Stimulated activated CD4-positive, alpha-beta T cell treated with anti-CD3 and anti-CD28 coated beads, Interleukin-15, amount 100 ng/mL, for 24 hours (primary cell): ENCODE measurements at places on chromosomes 7 and 10.

- DNase-seq: no peak
These were observed 13.0 kb upstream of the RUNDC3B start for GRCh38 chr7:87615197-87615596.

DNA sequence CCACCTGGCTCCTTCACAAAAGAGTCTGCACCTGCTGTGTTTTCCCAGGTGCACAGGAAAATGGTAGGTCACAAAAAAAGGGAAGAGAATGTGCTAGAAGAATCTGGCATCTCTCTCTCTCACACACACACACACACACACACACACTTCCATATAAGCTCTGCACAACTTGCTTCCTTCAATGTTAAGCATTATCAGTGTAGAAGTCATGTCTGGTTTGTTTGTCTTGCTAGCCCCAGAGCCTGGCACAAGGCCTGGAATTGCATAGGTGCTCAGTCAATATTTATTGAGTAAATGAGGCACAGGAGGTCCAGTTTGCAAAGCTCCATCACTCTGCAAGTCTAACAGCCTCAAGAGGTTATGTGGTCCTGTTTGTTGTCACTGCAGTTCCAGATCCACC lies 867.3 kb upstream of the AUTS2 start:
- DNase-seq: no peak

- no peak for DNase-seq
These were observed 31.2 kb downstream of the CCDC126 start for GRCh38 chr7:23628370-23628769.

- DNase-seq: no peak
These were observed 100.8 kb upstream of the STK17A start for GRCh38 chr7:43481902-43482678.

DNA sequence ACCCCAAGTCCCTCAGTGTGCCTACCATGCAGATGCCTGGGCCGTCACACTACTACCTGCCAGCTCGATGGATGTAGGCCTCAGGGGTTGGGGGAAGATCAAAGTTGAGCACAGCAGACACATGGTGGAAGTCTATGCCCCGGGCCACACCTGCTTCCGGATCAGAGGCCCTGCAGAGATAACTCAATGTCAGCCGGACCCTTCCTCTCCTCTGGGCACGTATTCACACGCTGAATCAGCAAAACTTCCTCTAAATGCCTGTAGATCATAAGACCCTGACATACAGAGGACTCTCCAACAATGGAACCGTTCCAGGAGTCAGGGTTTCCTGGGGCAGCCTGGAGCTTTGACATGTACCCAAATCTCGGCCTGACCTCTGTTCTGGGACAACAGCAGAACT lies 3.7 kb downstream of the DDX56 start:
- no peak for DNase-seq

DNA sequence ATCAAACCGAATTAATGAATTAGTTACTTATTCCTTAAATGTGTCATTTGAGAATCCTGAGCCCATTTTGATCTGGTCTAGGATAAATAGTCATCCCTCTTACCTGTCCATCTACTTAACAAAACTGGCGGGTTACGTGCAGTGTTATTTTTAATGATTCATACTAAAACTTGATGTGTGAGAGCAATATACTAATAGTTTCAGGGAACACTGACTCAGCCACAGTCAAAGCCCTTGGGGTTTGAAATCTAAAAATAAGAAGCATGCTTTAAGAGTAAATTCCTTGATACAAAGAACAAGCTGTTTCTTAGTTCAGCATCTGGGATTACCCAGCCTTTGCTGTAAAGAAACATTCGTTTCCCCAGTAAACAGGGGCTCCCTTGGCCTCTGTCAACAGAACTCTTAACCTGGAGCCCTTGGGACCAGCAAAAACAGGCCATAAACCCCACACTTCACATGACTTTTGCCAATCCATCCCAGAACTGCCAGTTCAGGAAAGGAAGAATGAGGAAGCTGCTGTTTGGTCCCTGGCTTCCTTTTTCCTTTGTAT lies 370.6 kb upstream of the IGFBP3 start:
- no peak for DNase-seq

GRCh38 chr7:73984481-73985205 lies 43.3 kb upstream of the ELN start:
- no peak for DNase-seq

DNA sequence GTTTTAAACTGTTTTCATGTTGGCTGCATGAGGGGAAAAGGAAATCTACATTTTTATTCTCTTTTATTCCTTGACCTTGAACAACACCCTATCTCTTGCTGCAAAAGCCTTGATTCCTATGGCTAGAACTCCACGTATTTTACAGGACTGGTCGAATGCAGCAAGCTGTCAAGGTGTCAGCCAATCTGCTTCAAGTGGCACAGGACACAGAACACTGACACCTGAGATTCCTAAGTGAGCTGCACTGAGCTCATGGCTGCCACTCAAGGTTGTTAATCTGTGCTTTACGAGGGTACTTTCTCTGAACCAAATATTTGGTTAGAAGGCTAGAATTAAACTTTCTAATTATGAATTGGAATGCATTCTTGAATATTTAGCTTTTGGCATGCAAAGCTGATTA lies 349.7 kb upstream of the COBL start:
- no peak for DNase-seq

DNA sequence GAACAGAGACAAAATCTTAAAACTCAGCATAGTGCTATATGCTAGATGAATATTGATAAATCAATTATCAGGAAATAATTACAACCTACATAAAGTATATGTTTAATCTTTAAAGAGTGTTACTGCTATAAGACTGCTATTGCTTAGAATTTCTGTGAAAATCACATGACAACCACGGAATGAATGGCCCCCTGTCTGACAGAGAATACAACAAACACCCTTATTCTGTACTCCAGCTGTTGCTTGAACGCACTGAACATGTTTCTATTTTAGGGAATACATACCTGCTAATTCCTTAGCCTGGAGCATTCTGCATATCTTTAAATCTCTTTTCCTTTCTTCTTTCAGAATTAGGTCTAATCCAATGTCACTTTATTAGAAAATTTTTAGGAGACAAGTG lies 452.4 kb upstream of the PHF14 start:
- DNase-seq: no peak

GRCh38 chr10:10796061-10796773 lies 221.5 kb upstream of the CELF2 start:
- DNase-seq: no peak

GRCh38 chr7:1345796-1346755 lies 113.2 kb downstream of the MICALL2 start:
- no peak for DNase-seq

GRCh38 chr10:90889636-90890035 lies 17.9 kb downstream of the RPP30 start:
- no peak for DNase-seq

DNA sequence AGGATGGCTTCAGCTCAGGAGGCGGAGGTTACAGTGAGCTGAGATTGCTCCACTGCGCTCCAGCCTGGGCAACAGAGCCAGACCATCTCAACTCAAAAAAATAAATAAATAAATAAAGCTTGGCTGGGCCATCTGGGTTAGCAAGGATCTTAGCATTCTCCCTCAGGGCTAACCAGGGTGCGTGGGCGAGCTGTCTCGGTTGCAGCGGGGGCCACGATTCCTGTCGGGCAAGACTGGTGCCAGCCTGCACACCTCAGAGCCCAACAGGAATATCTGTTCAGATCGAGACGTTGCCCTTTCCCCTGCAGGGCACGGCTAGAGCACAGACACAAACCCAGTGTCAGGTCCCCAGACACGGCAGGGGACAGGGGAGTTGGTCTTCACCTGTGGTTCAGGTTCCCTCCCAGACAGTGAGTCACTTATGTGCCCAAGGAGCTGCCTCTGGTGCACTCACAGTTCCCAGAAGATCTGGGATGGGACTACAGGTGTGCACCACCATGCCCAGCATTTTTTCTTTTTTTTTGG lies 75.5 kb upstream of the GTF2I start:
- DNase-seq: no peak

DNA sequence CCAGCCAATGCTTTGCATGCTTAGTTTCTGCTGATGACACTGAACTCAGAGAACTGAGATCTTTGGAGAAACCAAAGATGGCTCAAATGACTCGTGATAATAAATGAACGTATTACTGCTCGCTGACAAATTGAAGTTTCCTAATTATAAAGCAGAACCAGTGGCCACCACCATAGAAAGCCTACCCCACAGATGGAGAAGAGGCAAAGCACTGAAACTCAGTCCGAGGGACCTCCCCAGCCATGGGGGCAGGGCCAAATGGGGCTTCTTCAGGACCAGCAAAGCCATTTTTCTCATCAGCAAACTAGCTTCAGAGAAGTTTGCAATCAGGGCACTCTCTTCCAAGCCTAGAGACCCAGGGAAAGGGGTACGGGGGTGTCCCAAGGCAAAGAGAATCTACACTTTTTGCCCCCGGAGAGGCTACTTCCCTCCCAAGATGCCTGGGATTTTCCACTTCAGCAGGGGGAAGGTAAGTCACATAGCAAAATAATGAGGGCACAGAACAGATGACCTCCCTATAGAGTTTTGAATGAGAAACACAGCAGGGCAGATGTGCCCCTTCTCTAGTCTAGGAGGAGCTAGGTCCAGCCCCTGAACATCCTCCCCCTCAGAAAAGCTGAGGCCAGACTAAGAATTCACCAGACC lies 4.3 kb upstream of the IL6 start:
- no peak for DNase-seq

DNA sequence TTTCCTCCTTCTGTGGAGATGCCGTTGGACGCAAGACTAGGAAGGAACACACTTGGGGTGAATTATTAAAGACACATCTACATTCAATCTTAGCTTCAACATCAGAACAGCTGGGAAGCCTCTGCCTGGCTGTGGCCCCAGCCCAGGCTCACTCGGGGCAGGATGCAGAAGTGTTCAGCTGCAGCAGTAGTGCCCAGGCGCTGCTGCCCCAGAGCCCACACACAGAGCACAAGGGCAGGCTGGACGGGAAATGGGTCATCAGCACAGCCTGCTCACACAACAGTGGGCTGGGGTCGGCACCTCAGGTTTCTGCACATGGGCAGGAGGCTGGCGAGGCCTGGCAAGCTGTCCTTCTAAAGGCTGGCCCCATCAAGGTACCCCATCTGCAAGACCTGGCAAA lies 42.5 kb downstream of the NOD1 start:
- no peak for DNase-seq

GRCh38 chr10:89793649-89794254 lies 92.4 kb downstream of the KIF20B start:
- peak; percentile 19 for DNase-seq

DNA sequence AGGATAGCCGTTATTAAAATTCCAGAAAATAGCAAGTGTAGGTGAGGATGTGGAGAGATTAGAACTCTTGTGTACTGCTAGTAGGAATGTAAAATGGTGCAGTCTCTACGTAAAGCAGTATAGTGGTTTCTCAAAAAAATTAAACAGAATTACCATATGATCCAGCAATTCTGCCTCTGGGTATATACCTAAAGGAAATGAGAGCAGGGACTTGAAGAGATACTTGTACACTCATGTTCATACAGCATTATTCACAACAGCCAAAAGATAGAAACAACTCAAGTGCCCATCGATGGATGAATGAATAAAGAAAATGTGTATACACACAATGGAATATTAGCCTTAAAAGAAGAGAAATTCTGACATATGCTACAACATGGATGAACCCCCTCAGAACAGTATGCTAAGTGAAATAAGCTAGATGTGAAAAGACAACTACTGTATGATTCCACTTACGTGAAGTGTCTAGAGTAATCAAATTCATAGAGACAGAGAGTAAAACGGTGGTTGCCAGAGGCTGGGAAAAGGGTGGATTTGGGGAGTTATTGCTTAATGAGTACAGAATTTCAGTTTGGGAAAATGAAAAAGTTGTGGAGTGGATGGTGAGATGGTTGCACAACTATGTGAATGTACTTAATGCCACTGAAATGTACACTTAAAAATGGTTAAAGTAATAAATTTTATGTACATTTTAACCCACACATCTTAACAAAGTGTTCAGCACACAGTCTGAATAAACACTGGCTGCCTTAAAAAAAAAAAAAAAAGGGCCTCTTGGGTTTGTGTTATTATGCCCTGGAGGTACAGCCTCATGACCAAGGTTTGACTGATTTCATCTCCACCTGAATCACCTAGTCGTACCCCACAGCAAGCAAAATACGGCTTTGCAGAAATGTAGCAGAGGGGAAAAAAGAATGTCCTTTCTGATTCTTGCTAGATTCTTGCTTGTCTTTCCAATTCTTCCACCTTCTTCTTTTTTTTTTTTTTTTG lies 26.2 kb downstream of the BUB3 start:
- no peak for DNase-seq

DNA sequence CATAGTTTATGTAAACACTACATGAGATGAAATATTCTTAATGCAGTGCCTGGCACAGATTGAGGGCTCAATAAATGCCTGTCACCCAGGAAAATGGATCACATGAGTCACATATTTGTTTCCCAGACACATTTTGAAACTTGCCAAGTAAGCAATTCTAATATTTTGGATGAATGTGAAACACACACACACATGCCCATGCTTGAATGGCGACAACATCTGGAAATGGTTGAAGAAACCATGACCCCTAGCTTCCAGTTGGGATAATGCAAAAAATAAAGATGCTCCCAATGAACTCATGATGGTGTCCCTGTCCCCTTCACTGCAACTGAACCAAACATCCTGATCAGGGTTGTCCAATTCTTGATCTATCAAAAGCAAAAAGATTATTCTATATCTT lies 797.3 kb downstream of the XPNPEP1 start:
- DNase-seq: no peak

- no peak for DNase-seq
These were observed 28.8 kb upstream of the INPP5A start for GRCh38 chr10:132508581-132509443.

DNA sequence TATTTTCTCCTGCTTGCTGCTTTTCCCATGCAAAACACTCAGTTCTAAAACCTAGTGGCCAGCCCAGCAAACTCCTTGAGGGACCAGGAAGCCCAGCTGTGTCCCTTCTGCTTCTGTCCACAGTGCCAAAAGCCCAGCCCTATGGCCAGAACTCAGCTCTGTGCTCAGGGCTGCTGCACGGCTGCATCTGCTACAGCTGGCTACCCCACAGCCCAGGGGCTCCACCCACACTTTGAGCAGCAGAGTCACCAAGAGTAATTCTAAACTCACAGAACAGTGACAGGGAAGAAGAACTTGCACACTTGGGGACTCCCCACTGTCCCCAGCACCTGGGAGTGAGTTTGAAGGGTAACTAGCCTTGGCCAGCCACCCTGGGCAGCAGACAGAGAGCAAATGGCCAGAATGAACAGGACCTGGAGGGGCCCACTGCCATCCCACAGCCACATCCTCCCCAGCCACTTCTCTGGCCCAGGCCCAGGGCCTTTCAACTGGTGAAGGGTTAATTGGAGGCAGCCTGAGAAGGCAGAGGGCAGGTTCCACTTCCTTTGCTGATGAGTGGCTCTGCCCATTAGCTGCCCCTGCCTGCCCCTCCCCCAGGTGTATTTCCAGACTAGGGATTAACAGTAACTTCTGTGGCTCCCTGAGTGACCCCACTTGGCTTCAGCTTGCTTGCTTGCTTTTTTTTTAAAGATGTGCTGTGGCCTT lies 28.1 kb upstream of the TRIM8 start:
- no peak for DNase-seq

- DNase-seq: no peak
These were observed 11.3 kb upstream of the SLC25A28 start for GRCh38 chr10:99631496-99631895.

DNA sequence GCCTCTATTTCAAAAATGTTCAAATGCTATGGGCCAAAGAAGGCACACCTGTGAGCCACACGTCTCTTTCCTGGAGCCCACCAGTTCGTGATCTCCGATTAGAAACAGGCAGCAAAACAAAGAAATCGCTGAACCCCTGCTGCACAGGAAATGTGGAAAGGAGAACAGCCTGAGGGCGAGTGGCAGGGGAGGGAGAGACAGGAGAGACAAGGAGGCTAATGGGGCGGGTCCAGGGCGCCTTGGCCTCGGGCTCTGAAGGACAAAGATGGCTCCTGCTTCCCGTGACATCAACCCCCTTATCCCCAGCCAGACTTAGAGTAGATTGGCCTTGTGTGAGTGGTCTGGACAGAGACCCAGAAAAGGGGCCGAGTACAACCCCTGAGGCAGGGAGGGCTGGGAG lies 62.4 kb upstream of the DOCK1 start:
- no peak for DNase-seq
